ENCODE measurements at places on chromosomes 2 and 18.

DNA sequence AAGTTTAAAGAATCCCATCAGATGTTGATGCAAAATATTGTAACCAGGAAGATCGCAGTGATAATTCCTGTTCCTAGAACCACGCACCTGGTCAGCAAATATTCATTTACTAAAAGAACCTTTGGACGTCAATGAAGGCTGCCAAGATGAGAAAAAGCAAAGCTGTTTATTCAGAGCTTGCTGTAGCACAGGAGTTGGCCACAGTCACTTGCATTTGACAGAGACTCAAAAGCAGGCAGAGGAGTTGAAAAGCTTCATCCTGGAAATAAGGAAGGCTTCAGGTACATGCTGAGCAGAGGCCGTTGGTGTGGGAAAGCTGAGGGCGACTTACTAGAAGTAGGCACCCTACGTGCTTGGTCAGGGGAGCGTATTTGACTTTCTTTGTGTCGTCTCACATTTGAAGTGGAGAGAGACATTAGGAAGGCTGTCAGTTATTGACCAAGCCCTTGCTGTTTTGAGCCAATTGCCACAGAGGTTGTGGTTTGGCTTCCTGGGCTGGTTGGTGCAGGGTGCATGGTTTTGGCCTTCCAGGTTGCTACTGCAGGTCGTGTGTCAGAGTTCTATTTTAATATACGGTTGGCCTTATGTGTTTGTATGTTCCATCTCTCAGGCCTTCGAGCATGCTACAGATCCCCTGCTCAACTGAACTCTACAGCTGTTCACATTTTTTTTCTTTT is 289.6 kb downstream of the METTL4 start:
- DNase-seq = no peak

DNA sequence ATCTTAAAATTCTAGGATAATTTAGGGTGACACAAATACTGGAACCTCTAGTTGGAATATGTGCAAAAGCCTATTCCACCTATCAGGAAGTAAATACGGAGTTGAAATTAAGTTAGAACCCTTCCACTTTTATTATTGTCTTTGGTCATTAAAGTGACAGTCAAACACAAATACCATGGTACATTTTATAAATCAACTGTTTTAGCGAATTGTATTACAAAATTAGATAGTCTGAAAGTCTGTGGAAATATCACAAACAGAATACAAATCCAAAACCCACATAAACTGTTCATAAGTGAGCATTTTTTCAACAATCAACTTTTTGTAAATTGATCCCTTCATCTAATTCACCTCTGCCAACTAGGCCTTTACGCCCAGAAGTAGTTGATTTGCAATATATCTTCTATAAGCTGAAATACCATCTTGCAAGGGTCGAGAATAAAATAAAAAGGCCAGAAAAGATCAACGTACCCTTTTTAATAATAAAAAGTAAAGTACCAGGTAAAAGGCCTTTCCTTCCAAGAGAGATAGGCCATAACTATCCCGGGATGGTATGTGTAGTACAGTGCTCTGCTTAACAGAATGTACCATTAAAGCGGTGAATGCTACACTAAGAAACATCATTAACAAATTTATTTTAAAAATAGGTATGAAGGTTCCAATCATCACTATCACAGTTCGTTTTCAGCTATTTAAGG is 1.3 kb downstream of the USP34 start:
- DNase-seq = no peak

- DNase-seq = no peak
Measured at GRCh38 chr2:23578964-23579671, 194.1 kb downstream of the KLHL29 start.

DNA sequence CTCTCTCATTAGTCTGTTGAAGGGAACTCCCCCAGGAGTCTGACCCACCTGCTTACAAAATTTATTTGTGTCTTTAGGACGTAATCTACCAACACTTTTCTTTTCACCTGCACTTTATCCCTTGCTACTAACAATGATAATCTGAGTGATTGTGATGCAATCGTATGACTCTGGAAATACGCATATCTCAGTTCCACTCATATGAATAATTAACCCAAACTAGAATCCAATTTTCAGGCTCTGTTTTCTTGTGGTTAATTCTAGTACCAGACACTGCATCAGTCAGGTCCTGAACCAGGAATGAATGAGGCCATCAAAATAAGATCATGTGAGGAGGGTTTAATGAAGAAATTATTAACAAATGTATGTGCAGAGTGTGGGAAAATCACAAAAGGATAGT is 158.4 kb upstream of the SRD5A2 start:
- DNase-seq = no peak

DNA sequence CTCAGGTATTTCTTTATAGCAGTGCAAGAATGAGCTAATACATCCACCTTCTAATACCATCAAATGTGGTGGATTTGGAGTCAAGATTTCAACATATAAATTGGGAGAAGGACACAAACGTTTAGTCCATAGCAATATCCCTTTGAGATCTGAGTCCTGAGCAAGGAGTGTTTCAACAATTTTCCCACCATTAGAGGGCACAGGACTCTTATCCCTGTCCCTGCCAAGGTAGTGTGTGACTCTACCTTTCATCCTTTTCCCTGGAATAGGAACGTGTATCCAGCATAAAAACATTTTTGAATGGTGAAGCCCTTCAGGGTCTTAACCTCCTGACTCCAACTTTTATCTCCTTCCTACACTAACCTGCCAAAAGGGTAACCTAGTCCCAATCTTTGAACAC is 181.3 kb upstream of the SRD5A2 start:
- no peak for DNase-seq

GRCh38 chr2:53234548-53234903 is 533.1 kb upstream of the CHAC2 start:
- DNase-seq = no peak

GRCh38 chr18:63120620-63121019 is 198.9 kb downstream of the BCL2 start:
- DNase-seq = no peak

GRCh38 chr2:191892391-191892790 is 45.5 kb upstream of the CAVIN2 start:
- DNase-seq = no peak

GRCh38 chr2:47344890-47345589 is 57.9 kb upstream of the MSH2 start:
- DNase-seq = no peak

DNA sequence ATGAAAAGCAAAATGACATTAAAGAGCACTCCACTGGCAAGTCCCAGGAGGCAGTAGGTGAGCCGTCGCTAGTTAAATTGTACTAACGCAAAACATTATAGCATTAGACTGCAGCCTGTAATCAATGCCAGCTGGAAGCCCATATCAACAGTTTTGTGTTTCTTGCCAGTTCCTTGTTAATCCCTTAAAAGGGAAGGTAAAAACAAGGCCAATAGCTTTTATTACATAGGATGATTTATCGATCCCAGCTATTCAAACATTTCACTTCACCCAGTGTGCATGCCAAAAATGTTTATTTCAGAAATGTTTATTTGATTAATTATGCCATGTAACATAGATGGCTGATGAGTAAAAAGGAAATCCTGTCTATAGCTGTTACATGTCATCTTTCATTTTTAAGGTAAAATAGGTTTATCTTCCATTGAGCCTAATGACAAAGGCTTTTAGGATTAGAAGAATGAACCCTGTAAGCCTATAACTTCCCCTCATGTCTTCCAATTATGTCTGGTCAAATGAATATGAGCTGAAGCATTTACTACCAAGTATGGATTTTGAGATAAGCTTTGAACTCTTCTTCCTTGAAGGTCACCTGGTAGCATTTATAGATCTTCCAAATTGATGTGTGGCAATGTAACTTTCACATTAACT is 591.2 kb downstream of the RNF144A start:
- no peak for DNase-seq

DNA sequence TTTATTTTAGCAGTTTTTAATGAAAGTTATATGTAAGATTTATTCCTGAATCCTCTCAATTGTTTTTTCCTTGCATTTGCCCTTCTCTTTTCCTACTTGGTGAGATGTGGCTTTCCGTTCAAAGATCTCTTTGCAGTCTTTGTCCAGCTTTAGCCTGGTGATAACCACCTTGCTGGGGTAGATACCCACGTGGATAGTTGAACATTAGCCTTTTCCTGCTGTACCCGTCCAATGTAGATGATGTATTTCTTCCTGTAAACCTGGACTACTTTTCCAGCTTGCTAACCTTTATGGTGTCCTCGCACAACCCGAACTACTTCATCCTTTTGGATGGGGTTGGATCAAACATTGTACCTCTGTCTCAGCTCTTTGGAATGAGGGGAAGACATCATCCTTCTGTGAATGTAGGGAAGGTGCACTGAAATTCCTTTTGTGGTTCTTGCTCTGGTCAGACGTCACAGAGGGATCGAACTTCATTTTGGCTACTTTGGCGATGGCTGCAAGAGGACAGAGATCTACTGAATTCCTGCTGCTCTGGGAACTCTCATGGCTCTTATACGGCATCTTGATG is 293.2 kb upstream of the EPAS1 start:
- no peak for DNase-seq

DNA sequence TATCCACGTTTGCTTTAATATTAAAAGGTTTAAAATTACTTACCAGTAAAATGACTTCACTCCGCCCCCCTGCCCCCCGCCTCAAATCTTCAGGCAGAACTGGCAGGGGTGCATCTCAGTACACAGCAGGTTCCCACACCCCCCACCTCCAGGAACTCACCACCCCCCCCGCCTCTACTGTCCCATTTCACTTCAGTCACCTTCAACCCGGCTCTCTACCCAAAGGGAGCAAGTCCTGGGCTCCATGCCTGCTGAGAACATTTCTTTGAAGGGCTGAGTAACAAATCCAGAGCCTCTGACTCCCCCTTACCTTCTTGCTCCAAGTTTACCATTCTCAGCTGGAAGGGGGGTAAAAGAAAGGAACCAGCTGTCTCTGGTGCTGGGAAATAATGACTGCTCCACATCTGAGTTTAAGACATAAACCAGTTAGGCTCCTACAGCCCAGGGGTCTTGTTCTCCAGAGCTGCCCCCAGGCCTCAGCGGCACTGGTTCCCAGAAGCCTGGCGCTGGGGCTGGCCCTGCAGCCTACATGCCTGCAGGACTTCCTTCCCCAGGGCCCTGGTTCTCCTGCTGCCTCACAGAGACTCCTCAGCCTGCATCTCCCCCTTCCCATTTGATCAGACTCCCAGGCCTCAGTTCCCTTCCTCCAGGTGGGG is 42.8 kb downstream of the DNMT3A start:
- DNase-seq = no peak

DNA sequence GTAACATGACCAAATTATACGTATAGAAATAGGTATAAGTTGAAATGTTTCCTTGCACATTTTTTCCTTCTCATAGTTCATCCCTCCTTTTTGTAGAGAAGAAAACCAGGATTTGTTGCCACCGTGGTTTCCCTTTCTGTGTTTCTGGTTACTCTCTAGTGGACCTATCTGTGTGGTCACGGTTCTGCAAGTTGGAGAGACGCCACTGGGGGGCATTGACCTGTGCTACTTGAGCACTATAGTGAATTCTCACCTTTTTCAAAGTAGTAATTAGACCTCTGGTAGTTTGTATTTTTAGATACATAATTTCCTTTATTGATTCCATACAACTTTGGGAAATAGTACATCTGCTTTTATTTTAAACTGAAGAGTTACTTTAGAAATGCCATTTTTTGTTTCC is 444.8 kb downstream of the PTPRM start:
- DNase-seq = no peak

DNA sequence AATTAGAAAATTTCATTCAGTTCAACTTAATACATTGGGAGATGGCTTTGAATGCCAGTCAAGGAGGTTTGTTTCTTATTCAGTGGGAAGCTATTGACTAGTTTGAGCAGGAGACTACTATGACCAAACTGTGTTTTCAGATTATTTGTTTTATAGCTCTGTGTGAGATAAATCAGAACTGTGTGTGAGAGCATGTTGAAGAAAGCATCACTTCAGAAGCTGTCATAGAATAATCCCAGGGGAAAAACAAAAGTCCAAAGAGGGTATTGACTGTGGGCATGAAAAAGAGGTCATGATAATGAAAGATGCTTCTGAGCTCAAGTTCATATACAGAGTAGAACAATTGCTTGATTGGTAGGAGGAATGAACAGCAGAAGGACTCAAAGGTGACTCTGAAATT is 160.6 kb downstream of the MAP2 start:
- DNase-seq = no peak

GRCh38 chr18:34600158-34600557 is 109.9 kb upstream of the DTNA start:
- no peak for DNase-seq

DNA sequence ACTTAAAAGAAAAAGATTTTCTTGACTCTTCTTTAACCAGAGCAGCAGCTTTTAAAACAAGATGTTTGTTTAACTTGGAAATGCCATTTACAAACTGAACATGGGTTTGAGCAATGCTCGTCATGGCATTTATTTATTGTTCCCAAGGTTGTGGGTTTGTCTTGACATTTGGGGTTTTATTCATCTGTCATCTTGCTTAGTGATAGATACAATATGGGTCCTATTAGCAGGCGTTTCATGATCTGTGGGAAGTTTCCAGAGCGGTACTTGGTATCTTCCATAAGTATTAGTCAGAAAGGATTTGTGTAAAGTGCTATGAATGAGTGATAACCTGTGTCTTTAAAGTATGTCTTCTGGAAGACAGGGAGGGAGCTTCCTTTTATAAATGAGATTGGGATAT is 29.9 kb upstream of the MGAT5 start:
- no peak for DNase-seq

GRCh38 chr2:219473511-219473910 is 25.2 kb upstream of the GMPPA start:
- DNase-seq = no peak

- no peak for DNase-seq
Measured at GRCh38 chr2:167602122-167602521, 645.3 kb downstream of the STK39 start.

GRCh38 chr18:78034755-78035154 is 785.1 kb downstream of the GALR1 start:
- DNase-seq = no peak

DNA sequence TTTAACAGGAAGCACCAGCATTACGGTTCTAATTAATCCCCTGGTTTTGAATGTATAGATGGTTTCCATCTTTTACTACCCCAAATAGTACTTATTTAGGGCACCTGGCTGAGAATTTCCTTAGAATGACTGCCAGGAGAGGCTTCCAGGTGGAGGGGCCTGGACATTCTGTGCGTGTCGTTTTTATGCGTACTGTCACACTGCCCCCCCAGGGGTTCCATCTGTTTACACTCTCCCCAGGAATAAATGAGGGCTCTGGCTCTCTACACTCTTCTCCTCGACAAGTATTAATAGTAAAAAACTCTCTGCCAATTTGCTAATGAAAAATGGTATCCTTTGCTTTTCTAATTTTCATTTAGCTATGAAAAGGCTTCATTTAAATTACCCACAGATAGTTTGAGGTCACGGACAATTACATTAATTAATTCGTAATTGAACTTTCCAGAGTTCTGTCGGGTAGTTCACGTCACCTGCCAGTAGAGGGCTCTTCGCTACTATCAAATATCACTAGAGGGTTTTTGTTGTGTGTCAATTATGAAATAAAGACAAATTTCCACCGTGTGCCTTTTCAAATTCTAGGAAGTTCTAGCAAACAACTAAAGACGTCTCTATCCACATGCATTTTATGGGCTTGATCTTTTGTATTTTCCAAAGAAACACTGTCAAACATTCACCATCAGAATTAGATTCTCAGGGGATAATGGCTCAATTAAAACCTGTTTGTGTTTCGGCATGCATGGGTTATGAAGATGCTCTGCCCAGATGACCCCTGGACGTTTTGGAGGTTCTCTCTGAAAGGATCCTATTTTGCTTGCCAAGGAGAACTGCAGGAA is 88.8 kb upstream of the ASB18 start:
- DNase-seq = no peak

- DNase-seq = no peak
Measured at GRCh38 chr2:47675196-47675825, 107.6 kb upstream of the MSH6 start.

GRCh38 chr2:110783196-110783873 is 51.0 kb downstream of the ACOXL start:
- DNase-seq = no peak

- DNase-seq = no peak
Measured at GRCh38 chr2:27959496-27959895, 69.0 kb downstream of the BABAM2 start.
